Dermis blood vessel endothelial cell (primary cell): ENCODE measurements at places on chromosomes 3 and 15.
A peak's percentile ranks its signal among the peaks of the same experiment; 100 is the strongest.

GRCh38 chr3:10933805-10934481 lies 58.6 kb upstream of the SLC6A1 start:
- DNase-seq: peak; percentile 65

- peak; percentile 35 for DNase-seq
Measured at GRCh38 chr3:48023377-48023776, 7.2 kb upstream of the MAP4 start.

- DNase-seq: no peak
Measured at GRCh38 chr3:86653661-86654205, 337.2 kb downstream of the VGLL3 start.

DNA sequence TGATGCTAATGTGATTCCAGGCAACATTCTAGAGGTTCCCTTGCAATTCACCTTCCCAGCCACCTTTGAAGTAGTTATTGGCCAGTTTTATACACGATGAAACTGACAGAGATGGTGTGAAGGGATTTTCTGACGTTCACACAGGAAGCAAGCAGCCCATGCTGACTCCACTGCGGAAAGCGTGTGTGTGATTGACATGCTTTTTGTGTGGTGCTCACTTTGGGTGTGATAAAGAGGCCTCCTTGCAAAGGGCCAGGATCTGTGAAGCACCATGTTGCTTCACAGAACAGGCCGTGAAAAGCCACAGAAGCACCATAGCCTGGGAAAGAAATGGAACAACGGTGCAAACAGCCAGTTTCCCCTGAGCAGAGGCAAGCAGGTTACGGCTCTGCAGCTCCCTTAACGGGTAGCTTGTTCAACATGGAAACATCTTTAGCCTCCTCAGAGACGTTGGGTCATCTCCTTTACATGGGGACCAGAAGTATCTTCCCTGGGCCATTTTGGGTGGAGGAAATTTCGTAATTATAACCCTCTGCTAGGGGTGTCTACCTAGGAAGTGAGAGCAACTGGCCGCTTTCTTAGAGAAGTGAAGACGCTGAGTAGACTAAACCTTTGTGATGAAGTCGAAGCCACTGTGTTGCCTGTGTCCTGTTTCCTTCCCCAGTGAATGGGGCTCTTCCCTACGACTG lies 108.5 kb downstream of the APBA2 start:
- no peak for DNase-seq

DNA sequence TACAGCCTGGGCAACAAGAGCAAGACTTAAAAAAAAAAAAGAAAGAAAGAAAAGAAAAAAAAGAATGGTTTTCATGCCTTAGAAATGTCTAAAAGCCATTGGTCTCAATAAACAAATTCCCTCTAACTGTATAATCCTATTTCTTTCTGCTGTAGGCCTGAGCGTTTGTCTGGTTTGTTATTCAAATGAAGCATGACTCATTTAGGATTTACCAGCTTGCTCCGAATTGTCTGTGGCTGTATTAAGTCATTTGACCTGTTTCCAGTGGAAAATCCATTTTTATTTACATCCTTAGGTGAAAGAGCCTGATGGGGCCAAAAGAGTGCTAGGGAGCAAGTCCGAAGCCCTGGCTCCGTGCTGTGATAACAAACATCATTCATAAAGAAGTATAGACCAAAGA lies 73.8 kb downstream of the BDH1 start:
- DNase-seq: peak; percentile 44

DNA sequence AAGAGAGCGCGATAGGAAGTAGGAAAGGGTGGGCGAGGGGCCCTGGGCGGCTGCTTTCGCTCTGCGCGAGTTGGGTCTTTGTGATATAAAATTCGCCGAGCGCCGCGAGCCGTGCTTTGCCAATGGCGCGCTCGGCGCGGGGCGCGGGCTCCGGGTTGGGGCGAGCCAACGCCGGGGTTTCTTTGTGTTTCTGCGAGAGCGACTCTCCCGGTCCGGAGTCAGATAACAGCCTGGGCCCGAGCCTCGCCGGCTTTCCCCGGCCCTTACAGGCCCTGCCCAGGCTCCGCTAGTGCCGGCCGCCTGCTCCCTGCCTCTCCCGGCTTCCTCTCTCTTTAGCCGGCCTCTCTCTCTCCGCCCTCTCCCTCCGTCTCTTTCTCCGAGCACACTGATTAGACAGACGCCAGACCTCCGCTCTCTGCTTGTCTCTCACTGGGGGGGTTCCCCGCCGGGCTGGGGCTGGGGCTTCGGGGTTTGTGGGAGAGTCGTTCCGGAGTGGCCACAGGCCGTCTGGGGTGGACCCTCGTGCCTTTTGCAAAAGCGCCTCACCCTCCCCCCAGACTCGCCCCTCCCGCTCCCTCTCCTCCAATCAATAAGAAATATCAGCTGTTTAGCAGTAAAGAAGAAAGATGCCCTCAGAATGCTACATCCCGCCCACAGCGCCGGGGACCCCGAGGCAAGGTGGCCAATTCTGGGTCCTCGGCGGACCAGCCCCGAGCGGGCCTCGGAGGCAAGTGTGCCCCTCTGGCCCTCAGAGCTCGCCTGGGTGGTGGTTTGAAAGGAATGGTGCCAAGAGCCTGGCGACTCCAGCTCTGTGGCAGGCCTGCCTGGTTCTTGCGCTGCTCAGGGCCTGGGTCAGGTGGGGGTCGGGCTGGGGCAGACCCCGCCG lies 2.9 kb downstream of the NR2F2 start:
- DNase-seq: peak; percentile 55

- no peak for DNase-seq
Measured at GRCh38 chr3:57778494-57778893, 22.4 kb downstream of the SLMAP start.

DNA sequence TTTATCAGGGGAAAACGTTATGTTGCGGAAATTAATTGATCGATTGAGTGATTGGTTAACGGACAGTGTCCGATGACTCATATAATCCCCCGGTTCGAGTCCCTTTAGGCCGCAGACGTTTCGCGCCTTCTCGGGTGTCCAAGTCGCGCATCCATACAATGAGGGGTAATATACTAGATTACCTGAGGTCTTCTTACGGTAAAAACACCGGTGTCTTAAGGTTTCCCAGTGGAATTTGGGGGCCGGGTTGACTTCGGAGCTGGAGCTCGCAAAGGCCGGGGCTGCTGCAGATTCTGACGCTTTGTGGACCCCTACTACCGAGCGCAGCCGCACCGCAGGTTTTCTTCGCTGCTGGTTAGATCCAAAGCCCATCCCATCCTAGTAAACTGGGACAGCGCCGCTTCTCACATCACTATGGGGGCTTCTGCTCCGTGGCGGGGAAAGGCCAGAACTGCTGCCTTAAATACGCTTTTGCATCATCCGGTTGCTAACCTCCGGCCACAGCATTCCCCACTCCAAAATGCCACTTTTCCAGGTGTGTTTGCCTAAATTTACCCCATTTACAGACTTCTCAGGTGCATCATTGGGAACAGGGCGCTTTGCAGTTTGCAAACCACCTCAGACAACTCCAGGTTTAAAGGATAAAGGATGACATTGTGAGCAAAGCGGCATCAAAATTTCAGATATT lies 858 bp upstream of the SACM1L start:
- peak; percentile 48 for DNase-seq

DNA sequence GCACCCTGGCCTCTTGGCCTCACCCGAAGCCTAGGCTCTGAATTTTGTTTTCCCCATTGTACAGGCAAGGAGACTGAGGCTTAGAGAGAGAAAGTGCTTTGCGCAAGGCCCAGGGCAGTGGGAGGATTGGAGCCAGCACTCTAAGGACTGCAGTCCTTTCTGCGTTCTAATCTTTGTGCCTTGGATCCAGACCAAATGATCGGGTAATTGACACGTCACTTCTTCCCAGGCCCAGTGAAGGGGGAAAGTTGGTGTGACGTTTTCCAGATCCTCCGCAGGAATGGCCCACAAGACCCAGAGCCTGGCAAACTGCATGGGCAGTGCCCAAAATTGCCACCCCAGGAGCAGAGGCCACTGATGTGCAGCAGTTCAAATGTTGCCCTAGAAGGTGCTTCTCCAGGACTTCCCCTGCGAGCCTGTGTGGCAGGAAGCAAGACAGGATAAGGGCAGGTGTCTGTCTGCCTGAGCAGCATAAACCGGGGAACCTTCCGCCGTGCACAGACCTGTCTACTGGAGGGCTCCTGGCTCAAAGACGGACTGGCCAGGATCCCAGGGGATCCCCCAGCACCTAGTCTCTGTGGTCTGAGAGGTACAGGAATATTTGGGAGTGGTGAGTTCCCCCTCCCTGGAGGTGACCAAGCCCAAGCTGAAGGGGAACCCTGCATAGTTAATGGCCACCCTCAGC lies 194.5 kb upstream of the TLE3 start:
- DNase-seq: no peak

- DNase-seq: no peak
Measured at GRCh38 chr15:45110256-45110820, 3.6 kb downstream of the DUOX2 start.

GRCh38 chr3:77602722-77603121 lies 562.8 kb downstream of the ROBO2 start:
- no peak for DNase-seq

GRCh38 chr15:38470816-38471215 lies 16.9 kb downstream of the FAM98B start:
- no peak for DNase-seq

- DNase-seq: no peak
Measured at GRCh38 chr3:115245899-115246298, 98.8 kb upstream of the ZBTB20 start.

DNA sequence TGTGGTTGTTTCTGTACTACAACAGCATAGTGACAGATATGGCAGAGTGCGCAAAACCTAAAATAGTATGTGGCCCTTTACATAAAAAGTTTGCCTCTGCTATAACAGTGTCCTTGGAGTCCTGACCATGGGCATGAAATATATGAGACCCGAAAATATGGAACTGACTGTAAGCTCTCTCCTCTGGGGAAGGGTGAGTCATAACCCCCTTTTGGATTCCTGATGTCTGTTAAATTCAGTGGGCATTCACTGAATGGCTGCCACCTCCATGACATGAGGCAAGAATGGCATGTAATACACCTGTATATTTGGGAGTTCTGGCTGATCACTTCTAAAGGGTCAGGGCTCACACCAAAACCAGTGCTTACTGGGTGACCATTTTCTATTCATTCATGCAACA lies 6.1 kb downstream of the TBC1D2B start:
- no peak for DNase-seq

DNA sequence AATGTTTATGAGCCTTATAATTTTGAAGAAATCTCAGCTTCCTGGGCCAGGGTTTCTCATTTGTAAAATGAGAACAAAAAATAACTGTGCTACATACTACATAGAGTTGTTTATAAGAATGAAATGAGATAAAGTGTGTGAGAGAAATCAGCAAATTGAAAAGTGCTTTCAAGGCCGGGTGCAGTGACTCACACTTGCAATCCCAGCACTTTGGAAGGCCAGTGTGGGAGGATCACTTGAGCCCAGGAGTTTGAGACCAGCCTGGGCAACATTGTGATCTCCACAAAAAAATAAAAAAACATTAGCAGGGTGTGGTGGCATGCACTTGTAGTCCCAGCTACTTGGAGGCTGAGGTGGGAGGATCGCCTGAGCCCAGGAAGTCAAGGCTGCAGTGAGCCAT lies 22.4 kb downstream of the FOXB1 start:
- DNase-seq: no peak
